ENCODE measurements at places on chromosomes 3 and 15.

- DNase-seq: no peak
Measured at GRCh38 chr3:128487813-128488635, 5.0 kb downstream of the GATA2 start.

- DNase-seq: no peak
Measured at GRCh38 chr3:167575000-167575600, 78.6 kb downstream of the WDR49 start.

DNA sequence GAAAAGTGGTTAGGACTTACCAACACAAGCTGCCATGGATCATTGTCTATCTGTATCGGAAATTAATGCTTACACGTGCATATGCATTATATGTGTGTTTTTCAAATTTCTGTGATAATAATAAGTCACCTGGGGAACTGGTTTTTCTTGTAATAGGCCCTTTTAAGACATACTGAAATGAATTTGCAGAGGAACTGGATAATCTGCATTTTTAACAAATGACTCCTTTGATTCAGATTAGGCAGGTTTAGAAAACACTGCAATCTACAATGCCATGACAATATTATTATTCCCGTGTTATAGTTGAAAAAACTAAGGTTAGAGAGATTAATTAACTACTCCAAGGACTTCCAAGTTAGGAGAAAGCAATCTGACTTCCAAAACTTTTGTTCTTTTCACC is 23.4 kb downstream of the STRIT1 start:
- no peak for DNase-seq

- peak; percentile 22 for DNase-seq
Measured at GRCh38 chr15:41892621-41893421, 1.0 kb downstream of the SPTBN5 start.

GRCh38 chr15:70453238-70453637 is 310.1 kb downstream of the UACA start:
- no peak for DNase-seq

Measured in CD4-positive, alpha-beta T cell treated with Interleukin-21 for 1 hour (primary cell).